ENCODE measurements at places on chromosomes 7 and 10.

DNA sequence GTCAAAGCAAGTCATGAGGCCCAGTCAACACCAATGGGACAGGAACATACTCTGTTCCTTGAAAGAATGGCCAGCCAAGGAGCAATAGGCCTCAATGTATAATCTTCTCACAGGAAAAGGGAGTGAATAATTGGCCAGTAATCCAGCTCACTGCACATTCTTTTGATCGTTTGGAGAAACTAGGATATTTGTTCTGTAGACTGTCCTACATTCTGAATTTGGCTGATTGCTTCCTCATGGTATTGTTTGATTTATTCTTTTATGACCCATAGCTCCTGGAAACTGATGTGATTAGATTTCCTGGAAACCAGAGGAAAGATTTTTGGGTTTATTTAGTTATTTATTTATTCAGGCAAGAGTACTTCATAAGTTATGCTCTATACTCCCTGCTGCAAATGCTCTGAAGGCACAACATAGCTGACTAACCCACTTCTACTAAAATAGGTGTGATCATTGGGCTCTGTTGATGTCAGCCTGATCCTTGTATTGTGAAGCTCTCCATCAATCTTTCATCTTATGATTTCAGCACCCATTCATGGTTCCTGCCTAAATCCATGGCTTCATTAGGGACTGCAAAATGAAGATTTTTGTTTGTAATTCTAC, 745.2 kb downstream of the SUGCT start:
- DNase-seq, result no peak

DNA sequence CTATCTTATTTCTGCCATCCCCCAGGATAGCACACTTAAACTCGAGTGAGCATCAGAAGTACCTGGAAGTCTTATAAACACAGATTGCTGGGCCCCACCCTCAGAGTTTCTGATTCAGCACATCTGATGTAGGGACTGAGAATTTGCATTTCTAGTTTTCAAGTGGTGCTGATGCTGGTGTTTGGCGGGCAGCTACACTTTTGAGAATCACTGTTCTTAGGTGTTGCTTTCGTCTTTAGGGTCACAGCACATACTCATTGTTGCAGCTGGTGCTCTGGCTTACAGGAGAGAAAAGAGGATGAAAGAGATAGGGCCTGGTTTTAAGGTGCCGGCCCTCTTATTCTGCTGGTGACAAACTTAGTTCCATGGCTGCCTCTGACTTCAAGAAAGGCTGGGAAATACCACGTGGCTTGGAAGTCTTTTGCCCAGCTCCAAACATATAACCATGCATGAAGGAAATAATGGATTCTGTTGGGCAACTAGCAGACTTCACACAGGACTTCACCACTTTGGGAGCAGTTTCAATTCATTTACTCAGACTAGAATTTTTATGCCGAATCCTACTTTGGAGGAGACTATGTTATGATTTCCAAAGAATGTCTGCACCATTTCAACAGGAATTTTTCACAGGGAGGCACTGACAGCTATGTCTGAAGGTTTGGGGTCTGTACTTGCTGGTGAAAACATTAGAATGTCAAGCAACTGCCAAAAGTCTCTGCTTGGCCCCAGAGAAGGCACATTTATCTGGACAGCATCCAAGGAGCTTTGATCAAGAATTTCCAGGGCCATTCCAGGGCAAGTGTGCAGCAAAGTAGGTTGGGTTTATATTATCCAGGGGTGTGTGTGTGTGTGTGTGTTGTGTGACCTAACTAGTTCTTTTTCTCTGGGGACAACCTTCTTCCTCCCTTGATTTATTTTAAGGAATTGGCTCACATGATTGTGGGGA, 6.9 kb upstream of the MINDY4 start:
- DNase-seq, result no peak

DNA sequence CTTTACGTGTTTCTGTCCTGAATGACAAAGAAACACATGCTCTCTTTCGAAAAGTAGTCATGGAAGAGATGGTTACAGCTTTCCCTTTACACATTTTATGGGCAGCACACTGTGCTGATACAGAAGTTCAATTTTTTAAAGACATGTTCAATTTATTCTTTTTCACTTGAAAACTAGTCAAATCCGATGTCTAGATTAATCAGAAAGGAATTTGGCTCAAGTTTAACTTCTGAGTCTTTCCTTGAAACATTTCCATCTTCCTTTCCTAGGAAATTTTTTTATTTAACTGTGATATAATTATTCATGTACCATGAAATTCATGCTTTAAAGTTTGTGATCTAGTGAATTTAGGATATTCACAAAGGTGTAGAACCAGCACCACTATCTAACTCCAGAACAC, 360.1 kb downstream of the TNS3 start:
- DNase-seq, result no peak

DNA sequence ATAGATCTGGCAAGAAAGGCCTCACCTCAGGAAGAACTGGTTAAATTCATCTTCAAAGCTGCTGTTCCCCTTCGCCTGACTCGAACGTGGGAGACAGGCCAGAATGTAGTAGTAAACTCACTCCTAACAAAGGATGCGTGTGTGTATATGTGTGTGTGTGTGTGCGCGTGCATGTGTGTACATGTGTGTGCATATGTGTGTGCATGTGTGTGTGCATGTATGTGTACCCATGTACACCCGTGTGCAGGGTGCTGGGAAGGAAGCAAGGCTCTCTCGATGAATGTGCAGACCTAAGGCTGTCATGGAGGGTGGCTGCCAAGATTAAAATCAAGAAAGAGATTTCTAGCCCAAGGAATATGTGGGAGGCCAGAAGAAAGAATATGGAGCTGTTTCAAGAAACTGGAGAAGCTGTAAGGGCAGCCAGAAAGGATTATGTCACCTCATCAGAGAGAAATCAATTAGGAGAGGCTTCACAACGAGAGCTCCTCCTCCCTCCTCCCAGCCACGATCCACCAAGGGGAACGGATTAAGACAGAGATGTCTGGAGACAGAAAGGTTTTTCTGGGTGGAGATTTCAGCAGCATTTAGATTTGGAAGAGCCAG, 34.0 kb upstream of the LBX1 start:
- no peak for DNase-seq

All from islet precursor cell (in vitro differentiated cells).